ENCODE measurements at places on chromosomes 3 and 15.

DNA sequence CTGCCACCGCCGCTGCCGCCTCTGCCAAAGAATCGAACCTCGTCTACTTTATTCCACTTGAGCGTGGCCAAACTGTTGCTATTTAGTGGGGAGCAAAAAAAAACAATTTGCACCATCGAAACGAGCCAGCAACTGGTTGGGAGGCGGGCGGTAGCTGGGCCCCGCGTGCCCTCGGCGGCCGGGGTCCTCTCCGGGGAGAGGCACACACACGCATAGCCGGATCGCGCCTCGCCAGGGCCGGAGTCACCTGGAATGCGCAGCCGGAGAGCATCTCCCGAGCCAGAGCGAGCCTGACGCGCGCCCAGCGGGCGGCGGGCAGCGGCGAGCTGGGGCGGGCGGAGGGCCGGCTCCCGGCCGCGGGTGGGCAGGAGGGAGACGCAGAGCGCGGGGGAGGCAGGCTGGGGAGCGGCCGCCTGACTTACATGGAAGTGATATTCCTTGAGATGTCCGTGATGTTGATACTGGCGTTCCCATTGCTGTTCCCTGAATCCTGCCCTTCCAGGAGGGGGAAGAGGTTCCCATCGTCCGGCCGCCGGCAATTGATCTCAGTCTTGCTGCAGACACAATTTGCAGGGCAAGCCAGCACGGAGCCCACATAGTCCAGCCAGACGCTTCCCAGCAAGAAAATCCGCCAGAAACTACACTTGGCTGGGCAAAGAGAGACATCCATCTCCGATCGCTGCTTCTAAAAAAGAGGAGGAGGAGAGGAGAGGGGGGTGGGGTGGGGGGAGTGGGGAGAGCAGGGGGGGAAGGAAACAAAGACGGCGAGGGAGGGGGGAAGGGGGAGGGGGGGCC, 858 bp downstream of the NTRK3 start:
- no peak for DNase-seq

DNA sequence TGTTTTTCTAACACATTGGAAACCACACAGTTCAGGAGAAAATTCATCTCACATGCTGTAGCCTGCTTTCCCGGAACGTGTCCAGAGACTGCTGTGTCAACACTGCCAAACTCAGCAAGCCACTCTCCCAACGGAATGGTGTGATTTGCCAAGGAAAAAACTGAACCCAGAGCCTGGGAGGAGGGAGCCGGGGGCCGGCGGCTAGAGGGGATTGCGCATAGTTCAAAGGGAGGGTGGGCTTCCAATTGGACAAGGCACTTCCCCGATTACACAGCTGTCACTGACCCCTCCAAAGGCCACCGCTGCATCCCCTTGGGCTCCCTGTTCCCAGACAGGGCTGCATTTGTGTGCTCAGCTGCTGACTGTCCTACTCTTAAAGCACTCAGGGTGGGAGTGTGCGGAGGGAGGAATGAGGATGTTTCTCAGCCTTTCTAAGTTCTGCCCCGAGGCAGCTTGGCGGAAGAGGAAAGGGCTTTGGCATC, 256.2 kb downstream of the ZNF621 start:
- DNase-seq = no peak

DNA sequence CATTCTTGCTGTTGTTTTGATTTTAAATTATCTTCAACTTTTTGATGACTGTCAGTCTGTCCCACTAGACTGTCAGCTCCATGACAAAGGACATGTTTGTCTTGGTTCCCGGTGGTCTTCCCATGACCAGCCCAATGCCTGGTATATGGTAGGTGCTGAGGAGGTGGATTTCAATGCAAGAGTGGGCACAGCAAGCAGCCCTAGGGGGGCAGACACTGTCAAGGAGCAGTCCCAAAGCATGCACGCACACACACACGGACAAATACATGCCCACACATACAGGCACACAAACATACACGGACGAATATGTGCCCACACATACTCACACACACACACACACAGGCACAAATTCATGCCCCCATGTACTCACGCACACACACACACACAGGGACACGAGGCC, 12.0 kb downstream of the KLF15 start:
- no peak for DNase-seq

- no peak for DNase-seq
Measured at GRCh38 chr3:151230646-151231045, 27.6 kb upstream of the GPR171 start.

DNA sequence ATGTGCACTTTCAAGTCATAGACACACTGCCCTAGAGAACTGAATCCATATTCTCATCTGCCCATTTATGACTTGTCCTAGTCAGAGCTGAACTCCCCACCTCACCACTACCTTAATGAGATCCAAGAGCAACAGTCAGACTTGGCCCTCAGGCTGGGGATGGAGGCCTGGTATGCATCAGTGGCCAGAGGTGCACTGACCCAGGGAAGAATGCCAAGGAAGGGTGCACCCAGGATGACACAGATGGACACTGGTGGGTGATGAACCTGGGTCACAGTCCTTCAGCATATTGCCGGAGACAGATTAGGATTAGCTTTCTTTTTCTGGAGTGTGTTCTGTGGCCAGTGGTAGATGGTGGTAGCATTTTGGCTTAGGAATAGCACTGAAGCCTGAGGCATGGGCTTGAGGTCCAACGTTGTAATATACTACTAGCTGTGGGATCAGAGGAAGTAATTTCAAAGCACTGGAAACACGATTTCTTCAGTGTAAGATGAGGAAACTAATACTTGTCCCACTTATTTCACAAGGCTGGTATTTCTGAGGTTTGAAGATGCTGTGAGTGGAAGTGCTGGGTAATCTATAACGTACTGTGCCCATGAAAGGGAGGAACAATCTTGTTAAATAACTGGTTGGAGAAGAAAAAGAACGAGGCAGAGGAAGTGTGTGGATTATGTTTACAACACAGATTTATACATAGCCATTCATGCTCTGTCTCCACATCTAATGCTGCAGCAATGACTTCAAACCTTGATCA, 265.0 kb downstream of the THRB start:
- no peak for DNase-seq

DNA sequence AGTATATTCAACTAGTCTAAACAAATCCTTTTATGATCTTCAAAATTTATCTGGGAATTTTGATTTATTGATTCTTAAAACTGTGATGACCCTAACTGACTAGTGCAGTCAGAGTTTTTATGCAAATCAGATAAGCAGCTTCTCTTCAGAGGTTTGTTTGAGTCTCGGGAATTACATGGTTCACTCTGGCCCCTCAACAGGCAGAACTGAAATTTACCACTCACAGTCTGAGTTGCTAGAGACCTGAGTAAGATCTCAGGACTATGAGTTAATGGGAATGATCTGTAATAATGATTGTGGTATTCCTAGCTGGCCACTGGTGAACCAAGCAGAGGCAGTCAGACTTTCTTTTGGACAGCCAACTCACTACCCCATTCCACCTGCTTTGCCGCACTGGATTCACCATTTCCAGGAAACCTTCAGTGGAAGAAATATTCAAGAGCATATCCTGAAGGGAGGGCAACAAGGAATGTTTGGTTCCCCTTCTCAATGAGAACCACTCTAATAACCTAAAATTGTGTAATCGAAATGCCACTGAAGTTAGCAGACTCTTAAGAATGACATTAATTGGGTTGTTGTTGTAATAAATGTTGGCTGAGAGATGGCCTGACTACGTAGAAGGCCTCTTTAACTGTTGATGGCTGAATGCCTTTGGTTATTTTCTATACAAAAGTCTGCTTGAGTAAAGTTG, 11.5 kb upstream of the DNAJC13 start:
- DNase-seq = no peak

- DNase-seq = no peak
Measured at GRCh38 chr15:44414001-44414400, 13.4 kb upstream of the CTDSPL2 start.

DNA sequence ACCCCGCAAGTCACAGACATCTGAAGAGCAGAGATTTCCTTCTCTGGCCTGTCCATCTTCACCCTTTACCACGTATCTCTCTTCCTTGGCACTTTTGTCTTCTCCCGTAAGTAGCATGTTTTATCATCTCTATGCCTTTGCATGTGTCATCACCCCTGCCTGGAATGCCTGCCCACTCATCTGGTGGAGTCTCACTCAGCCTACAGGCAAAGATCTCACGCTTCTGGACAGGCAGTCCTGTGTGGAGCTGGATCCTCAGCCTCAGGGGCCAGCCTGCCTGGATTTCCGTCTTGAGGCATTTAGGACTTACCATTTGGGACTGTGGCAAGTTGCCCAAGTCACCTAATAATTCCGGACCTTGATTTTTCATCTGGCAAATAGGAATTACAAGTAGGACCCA, 114.3 kb upstream of the CACNA2D3 start:
- no peak for DNase-seq

GRCh38 chr3:187165144-187165543, 25.8 kb upstream of the RPL39L start:
- DNase-seq = no peak

DNA sequence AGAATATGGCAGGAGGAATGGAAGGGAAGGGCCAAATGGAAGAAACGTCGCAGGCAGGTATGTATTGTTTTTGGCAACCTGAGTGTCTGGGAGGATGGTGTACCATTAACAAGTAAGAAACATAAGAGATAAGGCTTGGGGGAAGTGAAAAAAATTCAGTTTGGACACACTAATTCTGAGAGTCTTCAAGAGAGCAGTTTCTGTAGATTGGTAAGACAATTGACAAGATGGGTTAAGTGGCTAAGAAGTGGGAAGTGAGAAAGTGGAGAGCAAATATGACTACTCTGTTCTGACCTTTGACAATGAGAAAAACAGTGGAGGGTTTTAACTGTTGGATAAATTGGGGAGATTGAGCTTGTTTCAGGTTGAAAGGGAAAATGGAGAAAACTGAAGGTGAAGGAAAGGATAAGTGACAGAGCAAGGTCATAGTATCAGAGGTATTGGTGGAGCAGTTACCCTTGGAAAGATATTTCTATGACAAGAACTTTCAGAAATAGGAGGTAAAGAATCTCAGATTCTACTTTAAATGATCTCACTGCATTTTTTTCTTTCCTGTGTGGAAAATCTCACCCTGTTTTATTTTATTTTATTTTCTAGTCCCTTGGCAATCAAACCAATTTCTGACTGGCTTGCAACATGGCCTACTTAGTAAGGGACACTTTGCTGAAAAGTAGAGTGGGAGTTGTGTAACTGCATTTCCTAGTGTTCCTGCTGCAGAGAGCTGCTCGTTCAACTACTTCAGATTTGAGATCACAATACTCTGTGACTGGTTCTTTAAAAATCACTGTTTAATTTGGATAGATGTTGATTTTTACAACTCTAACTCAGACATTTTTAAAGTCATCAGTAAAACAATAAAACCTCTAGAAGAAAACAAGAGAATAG, 23.1 kb upstream of the GABPB1 start:
- no peak for DNase-seq

DNA sequence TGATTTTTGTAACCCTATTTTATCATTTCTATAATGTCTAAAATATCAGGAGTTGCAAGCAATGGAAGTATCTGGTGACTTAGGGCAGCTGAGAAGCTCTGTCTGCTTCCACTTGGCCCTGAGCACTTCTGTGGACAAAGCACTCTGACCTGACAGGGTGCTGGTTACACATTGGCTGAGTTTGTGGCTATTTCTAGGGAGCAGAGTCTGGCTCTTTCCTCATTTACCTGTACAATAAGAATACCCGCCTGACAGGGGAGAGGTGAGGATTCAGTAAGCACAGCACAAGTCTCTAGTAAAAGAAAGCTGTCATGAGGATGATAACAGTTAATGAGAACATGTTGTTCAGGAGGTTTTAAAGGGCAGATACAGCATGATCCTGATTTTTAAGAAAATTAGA, 33.3 kb upstream of the SPESP1 start:
- DNase-seq = no peak

- DNase-seq = no peak
Measured at GRCh38 chr3:112557976-112558375, 3.8 kb downstream of the ATG3 start.

GRCh38 chr15:91939403-91939831, 85.9 kb downstream of the SLCO3A1 start:
- DNase-seq = no peak

DNA sequence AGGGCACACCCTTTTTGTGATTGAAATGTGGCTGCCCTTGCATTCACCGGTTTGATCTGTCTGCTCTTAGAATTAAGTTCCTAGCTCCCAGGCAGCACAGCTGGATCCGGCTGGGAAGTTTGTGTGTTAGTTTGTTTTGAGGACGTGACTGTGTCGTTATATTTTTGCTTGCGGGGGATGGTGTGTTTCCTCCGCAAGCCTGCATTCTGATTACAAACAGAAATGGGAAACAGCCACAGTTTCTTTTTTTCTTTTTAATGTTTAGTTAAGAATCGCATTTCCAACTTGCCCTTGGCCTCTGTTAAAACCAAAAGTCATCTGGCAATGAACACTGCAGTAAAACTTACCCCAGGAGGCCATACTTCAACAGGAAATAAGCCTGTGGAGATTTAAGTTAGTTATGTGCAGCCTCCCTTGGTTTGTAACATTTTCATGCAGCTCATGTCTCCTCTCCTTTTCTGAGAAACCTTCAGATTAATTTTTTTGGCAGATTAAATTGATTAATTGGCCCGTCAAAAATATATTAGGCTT, 888 bp downstream of the TMOD3 start:
- no peak for DNase-seq

GRCh38 chr3:140850210-140850955, 91.3 kb upstream of the SLC25A36 start:
- no peak for DNase-seq

- no peak for DNase-seq
Measured at GRCh38 chr15:31457631-31458526, 131.2 kb downstream of the KLF13 start.

- no peak for DNase-seq
Measured at GRCh38 chr15:97561529-97561928, 399.0 kb upstream of the ARRDC4 start.

DNA sequence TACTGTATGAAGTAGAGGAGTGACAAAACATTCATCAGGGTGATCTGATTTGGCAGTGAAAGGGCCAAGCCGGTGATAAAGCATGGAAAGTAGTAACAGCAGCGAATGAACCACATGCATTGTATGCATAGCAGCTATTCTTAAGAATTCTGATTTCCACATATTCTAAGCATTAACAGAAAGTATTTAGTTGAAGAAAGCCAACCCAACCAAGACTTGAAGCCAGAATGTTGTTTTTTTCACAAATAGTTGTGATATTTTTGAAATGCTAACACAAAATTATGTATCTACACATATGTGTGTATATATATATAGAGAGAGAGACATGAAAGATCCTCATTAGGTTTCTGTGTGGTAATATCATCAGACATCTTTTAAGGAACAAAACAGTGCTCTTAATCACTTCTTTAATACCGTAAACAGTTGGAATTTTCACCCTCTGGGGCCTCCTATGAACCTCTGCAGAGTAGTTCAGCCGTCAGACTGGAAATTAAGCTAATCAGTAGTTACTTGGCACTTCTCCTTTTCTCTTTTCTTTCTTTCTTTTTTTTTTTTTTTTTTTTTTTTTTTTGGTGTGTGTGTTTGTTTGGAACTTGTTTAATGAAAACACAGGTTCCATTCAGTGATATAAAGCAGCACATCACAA, 139.6 kb downstream of the CMSS1 start:
- DNase-seq = no peak
